ENCODE measurements at places on chromosomes 3 and 15.

GRCh38 chr3:25812644-25813043 is 22.8 kb downstream of the OXSM start:
- no peak for DNase-seq

DNA sequence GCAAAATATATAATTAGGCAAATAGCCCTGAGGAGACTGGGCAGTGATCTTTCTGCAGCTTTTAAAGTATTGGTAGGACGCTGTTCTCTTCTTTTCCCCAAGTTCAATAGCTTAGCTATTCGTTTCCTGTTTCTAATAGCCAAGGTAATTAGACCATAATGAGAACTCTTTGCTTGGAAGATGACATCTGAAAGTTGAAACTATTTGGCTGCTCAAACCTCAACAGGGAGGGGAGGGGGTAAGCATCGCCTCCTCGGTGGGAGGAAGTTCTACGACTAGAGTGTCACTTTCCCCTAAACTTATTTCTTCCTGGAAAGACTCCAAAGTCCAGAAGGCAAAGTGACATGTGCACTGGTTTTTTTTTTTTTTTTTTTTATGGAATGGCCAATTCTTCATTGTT is 22.8 kb upstream of the ALDH1A3 start:
- DNase-seq = no peak

GRCh38 chr3:32817558-32818228 is at the start of gene TRIM71:
Gene TRIM71 (plus strand): TSS chr3:32817997. CDS start chr3:32818081, 84 bp downstream.
- no peak for DNase-seq

DNA sequence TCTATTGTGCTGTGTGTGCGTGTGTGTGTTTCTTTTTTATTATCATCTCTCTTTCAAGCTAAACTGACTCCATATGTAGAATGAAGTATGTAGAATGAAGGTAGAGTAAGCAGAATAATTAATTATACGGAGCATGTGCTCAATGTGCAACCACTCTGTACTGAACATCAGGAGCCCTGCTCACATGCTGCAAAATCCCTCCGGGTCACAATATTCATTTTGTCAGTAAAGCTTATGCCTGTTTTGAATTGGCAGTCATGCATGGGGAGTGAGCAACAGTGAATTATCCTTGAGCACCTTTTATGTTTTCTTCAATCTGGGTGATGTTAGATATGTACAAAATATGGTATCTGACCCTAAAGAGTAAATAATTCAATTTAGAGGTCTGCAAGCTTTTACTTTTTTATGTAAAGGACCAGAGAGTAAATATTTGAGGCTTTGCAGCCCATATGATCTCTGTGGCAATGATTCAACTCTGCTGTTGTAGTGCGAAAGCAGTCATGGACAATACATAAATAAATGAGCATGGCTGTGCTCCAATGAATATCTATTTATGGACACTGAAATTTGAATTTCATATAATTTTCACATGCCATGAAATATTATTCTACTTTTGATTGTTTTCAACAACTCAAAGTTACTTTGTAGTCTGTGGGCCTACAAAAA is 199.9 kb downstream of the VGLL3 start:
- no peak for DNase-seq

GRCh38 chr15:44308415-44308814 is 19.9 kb downstream of the GOLM2 start:
- DNase-seq = no peak

All from CD4-positive, alpha-beta T cell treated with Interleukin-4 for 1 hour (primary cell).